Right ventricle myocardium inferior (tissue), 1 donor: ENCODE measurements at places on chromosomes 12 and 14. TPM values are rescaled to one million over a fixed set of nuclear protein-coding genes. Genes with fewer than 3 reads are reported as not detected.

Gene KRT8
- total RNA-seq: 117 TPM

- DNase-seq: no peak
Observed at GRCh38 chr12:20629414-20630156, 65.5 kb upstream of the SLCO1C1 start.

GRCh38 chr14:45877981-45878380 lies 625.0 kb upstream of the MIS18BP1 start:
- DNase-seq: no peak

DNA sequence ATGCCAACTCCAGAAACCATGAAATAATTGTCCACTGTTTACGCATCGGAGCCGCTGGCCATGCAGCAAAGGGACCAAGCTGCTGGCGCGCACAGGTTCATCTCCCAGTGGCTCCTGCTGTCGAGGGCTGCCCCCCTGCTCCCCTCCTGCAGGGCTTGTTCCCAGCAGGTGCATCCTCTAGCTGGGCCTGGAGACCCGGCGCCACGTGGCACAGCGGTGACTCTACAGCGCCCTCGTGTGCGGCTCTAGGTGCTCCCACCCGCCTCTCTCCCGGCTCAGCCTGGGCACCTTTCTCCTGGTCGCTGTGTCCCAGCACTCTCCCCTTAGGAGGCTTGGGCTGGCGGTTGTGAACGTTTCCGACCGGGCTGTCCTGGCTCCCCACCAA lies 37.5 kb upstream of the INF2 start:
- DNase-seq: no peak
